ENCODE measurements at places on chromosomes 4 and X. TPM values are rescaled to one million over a fixed set of nuclear protein-coding genes. Genes with fewer than 3 reads are reported as not detected.
A peak's percentile ranks its signal among the peaks of the same experiment; 100 is the strongest.

TMEM35A gene
- total RNA-seq, result 1.9 TPM

NDUFB11 gene
- 69.4 TPM for total RNA-seq

DNA sequence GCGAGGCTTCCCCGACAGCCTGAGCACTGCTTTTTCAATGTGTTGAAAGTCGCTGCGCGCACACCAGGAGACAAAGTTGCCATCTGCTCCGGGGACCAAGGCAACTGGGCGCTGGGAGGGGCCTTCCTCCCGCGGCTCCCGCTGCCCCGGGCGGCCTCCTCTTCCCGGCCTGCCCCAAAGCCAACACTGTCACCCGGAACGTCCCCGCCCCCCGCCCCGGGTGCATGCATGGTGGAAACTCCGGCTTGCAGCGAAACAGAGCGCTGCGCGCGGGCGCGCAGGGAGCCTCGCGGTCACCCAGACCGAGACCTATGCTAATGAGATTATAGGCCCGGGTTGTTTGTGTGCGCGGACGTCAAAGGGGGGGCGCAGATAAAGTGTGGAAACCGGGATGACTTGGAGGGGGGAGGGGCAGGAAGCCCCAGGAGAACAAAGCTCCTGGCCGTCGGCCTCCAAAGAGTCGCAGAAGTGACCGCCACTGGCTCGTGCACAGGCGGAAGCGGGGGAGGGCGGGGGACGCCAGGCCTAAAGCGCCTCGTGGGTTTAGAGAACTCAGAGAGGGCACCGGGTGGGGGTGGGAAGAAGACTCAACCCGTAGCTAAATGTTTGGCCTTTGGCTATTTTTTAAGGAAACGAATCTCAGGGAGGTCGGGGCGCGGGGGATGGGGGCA is 88.8 kb downstream of the BCOR start:
- DNase-seq, result no peak

- no peak for DNase-seq
Measured at GRCh38 chrX:67718926-67719325, 175.1 kb downstream of the AR start.

DNA sequence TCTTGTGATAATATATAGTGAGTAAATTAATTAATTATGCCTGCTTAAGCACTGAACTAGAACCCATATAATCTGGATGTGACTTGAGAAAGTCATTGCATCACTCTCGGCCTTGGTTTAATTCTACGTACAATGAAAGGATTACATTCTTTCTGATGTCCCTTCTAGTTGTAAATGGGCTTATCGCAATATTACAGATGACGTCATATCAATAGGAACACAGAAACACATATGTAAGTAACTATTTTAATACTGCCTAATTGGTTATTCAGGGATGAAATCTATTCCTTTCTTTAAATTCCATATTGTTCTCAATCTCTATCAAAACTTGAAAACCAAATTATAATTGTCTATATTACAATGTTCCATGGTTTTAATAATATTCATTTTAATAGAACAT is 504.6 kb downstream of the PRR32 start:
- no peak for DNase-seq

- no peak for DNase-seq
Measured at GRCh38 chrX:128464116-128464515, 411.9 kb upstream of the ACTRT1 start.

DNA sequence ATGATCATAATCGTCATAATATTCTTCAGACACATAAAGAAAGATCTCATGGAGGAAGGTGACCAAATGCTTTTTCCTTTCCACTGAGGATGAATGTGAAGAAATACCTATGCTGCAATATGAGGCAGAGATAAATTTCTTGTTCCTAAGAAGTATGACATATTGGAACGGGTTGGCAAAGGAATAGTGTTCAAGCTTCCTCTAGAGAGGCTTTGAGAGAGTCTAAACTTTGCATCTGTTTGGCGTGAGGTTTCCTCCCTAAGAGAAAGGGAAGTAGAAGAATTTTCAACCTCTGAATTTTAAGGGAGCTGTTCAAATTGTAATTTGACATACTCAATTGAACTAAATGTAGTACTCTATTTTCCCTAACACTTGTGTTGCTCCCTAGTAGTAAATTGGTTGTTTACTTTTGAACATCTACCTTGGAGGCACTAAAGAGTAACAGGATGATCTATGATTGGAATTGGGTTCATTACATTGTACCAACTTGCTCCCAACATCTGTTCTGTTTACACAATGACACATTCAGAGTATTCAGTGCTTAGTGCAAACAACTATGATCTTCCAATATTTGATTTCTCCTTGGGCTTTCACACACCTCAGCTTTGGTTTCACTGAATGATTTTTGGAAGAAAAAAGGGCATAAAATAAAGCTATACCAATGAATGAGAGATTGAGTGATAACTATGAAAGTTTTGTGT is 122.0 kb downstream of the CORIN start:
- no peak for DNase-seq

GRCh38 chr4:114057746-114058145 is 78.3 kb upstream of the ARSJ start:
- no peak for DNase-seq

DNA sequence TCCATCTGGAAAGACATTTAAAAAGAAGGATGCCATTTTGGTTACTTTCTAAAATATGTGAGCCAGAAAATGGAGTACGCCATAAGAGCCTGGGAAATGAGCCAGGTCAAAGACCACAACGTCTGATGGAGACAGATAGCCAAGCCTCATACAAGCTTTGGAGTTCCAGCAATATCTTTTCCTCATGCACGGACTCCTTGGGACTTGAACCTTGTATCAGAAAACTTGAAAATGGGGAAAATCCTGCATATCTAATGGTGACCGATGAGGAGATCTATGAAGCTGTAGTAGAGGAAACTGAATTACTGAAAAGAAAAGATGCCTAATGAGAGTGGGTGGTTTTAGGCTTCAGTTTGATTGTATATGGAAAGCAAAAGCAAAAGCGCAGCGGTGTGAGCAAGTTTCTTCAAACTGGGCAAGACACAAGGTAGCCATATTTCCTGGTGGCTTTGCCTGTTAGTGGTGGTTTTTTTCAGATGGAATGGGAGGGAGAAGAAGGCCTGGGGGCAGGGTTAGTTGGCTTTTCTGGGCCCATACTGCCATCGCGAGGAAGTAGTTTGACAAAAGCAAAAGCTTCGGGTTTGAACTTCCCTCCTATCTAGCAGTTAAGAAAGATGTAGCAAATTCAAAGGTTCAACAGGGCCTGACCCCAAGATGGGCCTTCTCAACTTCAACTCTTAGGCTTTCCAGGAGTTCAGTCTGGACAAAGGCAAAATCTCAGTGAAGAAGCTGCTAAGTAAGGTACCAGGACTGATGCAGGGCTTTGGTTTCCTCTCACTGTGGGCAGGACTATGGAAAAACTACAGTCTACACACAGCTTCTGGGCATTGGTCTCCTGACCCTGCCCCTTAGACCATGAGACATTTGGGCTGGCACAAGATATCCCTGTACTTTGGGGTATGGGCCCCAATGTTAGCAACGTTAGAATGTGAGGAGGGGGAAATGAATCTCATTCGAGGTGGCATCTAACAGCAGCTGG is 210.0 kb upstream of the STK26 start:
- DNase-seq, result peak; percentile 69

GRCh38 chrX:20995829-20996228 is 378.4 kb upstream of the CNKSR2 start:
- no peak for DNase-seq

GRCh38 chr4:48380583-48381167 is 39.3 kb downstream of the SLAIN2 start:
- DNase-seq, result no peak

GRCh38 chr4:52665592-52665991 is 6.5 kb upstream of the USP46 start:
- peak; percentile 63 for DNase-seq

All from dermis microvascular lymphatic vessel endothelial cell (primary cell).